ENCODE measurements at places on chromosomes 2 and 18.

- DNase-seq: no peak
These were observed 318.8 kb downstream of the CCDC85A start for GRCh38 chr2:56502616-56503015.

GRCh38 chr2:24707143-24707542 is 86.0 kb downstream of the PTRHD1 start:
- no peak for DNase-seq

- DNase-seq: peak; percentile 10
These were observed 54.2 kb upstream of the ID2 start for GRCh38 chr2:8627692-8628085.

DNA sequence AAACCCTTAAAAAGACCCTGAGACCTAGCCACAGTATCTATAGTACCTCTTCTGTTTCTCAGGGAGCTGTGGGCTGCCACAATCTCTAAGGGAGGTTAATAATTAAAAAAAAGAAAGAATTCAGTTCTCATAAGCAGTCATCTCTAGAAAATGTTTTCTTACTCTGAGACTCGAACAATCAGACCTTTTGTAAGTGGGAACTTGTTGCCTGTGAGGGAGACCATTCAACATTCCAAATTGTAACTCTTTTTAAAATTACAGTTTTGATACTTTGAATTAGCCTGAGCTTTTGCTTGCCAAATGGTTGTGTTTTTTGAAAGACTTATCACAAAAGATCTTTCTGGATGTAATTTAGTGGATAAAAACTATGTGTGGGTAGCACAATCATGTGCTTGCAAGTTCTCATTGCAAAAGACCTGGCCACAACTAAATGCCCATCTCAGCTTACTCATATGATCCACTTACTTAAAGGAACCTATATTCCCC is 33.3 kb downstream of the IL1R2 start:
- no peak for DNase-seq

GRCh38 chr2:71277147-71277475 is 50.2 kb upstream of the PAIP2B start:
- DNase-seq: no peak

DNA sequence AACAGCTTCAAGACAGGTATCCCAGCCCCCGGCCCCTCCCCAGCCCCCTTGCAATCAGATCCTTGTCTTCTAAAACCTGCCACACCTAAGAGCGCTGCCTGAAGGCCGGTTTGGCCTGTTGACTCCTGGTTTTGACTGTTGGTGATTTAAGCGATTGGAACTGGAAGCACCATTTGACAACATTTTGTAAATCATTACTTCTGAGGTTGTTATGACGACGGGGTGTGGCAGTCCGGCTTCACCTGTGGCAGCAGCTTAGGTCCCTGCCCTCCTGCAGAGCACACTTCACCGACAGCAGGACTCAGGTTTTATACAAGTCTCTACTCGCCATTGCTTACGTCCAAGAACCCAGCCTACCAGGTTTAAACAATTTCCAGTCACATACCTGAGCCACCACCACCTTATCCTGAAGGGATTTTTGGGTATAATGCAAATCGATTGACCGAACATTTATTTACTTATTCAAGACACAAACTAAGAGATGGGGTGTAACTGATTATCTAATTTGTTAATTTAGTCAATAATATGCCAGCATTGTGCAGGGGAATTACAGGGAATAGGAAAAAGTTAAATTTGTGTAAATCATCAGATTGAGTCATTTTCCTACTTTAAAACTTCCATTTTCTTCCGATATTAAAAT is 707 bp upstream of the DGUOK start:
- no peak for DNase-seq

- DNase-seq: no peak
These were observed 124.8 kb downstream of the NUP35 start for GRCh38 chr2:183248866-183249567.

- no peak for DNase-seq
These were observed 672.1 kb upstream of the FANCL start for GRCh38 chr2:58913082-58913726.

GRCh38 chr18:47772374-47773248 is 157.8 kb downstream of the SMAD2 start:
- no peak for DNase-seq

DNA sequence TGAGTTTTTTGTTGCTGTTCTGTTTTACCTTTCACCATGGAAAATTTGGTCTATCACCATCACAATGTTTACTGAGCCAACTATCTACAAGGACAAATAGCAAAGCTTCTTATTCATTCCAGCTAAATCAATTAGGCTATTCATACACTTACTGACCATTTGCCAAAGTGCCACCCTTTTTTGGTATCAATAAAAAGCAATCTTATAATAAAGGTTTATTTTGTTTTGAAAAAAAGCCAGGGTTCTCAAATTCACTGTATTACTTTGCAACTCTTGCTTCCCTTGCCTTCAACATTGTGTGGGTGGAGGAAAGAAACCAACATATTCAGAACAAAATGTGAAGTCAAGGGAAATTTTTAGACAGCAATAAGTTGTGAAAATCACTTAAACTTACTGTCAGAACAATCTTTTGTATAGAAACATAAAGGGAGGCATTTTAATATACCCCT is 15.3 kb downstream of the PELI1 start:
- no peak for DNase-seq
